Anterior cingulate cortex (tissue), 58 donors: ENCODE measurements at places on chromosomes 4 and X.

GRCh38 chr4:35063031-35063570 is 1181.2 kb downstream of the ARAP2 start:
- no peak for DNase-seq

- no peak for DNase-seq
Observed at GRCh38 chr4:148300877-148301276, 141.3 kb downstream of the NR3C2 start.

DNA sequence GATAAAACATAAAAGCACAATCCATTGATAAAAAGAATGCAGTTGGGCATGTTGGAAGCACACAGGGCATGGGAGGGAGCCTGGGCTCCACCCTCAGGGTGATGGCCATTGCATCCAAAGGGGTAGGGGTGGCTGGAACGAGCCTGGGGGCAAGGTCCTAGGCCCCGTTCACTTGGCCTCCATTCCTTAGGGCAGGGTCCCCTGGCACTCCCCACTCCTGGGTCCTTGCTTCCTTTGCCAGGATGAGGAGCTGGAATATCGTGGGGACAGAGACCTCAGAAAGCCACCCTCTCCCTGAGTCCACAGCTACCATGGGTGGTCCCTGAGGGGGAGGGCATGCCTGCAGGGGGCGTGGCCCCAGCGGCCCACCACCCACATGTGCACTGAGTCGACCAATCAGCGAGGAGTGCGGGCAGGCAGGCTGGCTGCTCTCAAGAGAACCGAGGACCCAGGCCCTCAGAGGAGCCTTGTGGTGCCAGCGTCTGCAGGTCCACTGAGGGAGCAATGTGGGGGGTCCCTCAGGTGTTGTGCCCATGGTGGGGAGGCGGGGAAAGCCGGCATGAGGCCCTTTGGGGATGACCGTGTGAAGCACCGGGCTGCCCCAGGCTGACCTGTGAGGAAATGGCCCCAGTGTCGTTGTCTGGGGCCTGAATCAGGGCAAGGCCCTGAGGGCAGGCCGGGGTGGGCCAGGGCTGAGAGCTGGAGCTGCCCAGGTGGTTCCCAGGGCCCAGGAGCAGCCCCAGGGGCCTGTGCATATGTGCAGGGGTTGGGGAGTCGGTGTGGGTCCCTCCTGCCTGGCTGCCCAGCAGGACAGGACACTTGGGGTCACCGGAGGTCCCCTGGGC is 78.6 kb upstream of the AMELX start:
- no peak for DNase-seq

- peak; percentile 38 for DNase-seq
Observed at GRCh38 chr4:15956179-15956850, 6.7 kb downstream of the FGFBP2 start.

DNA sequence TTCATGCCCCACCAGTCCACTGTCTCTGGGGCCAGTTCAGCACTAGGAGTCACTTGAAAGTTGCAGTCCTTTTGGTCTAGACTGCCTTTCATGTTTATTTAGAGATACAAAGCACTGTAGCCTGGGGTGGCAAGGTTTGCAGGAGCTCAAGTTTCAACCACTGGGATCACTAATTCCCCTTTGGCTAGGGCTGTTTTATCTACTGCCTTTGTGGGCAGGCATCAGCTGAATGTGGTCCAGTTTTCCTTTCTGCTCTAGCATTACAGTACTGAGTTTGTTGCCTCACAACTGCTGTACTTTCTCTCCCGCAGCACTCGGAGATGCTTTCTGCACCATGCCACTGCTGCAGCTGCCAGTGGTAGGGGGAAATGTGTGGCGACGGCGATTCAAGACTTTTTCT is 222.3 kb upstream of the HDX start:
- DNase-seq, result no peak

GRCh38 chrX:136767104-136767941 is 13.4 kb downstream of the ARHGEF6 start:
- peak; percentile 29 for DNase-seq

DNA sequence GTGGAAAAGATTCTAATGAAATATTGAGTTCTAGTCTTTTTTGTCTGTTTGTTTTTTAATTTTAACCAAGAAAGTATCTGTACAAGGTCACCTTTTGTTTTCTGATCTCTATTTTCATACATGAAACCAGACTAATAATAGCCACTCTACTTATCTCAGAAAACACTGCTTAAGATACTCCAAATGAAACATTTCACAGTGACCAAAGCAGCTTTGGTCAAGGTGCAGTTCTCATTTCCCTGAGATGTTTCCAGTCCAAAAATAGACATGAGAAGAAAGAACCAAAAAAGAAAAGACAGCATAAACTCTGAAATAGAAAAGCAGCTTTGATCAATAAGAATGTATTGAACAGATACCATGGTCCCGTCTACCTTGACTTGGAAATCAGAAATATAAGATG is 782.8 kb downstream of the RAB28 start:
- DNase-seq, result no peak

GRCh38 chr4:169921237-169921636 is 105.0 kb downstream of the MFAP3L start:
- no peak for DNase-seq

DNA sequence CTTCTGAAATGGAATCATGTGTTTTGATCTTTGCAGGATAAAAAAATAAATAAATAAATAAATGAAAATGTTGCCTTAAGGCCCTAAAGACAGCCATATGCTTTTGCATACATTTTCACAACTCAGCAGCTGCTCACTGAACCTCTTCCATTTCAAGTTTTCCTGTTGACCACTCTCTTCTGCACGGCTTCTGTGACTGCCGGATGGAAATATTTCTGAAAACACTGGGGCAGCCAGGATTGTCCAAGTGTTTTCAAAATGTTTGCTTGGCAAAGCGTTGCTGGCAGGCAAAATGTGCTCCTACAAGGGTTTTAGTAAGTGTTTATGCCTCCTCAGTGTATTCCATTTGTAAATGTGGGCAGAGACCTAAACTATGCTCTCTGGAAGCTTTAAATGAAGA is 208.1 kb upstream of the IL1RAPL1 start:
- DNase-seq, result no peak

DNA sequence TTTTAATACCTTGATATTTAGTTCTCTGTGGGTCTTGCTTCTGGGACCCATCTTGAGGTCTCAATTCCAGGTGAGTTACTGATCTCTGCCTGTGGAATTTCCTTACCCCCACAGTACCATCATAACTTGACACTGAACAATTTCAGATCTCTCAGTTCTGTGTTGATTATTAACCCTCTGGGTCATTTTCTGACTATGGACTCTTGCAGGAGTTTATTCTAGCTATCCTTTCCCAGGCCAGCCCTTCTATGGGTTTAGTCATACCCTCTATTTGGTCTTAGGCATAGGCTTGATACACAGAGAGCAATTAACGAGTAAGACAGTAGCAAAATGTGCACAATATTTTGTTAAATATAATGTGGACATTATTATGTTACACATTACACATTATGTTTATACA is 3.7 kb upstream of the SPARCL1 start:
- no peak for DNase-seq

DNA sequence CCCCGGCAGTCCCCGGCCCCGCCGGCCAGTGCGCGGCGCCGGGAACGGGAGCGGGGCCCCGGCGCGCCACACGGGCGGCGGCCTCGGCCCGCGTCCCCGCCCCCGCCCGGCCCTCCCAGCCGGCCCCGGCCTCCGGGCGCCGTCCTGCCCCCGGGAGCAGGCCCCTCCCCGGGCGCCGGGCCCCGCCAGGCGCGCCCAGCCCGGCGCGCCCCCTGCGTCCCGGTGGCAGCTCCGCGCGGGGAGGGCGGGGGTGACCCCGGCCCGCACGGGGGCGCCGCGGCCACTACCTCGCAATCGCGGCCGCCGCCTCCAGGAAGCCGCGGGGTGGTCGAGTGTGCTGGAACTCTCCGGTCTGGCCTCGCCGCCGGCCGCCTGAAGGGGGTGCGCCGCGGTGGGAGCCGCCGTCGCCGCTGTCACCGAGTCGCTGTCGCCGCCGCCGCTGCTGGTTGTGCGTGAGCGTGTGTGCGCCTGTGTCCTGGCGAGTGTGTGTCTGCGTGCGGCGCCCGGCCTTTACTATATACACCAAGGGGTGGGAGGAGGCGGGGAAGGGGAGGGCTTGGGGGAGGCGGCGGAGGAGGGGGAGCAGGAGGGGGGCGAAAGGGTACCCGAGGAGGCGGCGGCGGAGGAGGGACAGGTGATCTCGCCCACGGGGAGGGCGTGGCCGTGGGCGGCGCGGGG is at the start of gene RAI2:
RAI2 (minus strand) TSS at position 488 of the 678 bp plus-strand sequence. CDS start 59,288 bp downstream, outside the sequence.
- DNase-seq, result no peak

GRCh38 chrX:43703211-43703791 is 47.2 kb downstream of the MAOA start:
- no peak for DNase-seq

- no peak for DNase-seq
Observed at GRCh38 chr4:188704288-188704687, 565.0 kb downstream of the TRIML1 start.

DNA sequence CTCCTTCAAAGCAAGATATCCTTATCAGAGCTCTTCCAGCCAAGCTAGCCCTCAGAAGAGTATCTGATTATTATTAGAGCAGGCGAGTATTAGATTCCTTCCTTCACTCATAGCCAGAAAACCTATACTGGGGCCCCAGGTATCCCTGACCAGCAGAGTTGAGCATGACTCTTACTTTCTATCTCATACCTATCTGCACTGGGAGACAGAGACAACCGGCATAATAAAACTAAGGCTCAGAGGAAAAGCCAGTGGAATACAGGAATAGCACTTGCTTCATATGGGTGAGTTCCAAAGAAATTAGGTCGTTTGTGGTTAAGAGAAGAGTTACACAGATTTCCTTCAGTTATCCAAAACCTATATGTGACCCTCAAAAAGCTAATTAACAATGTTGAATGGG is 41.8 kb upstream of the COX7B2 start:
- no peak for DNase-seq
